ENCODE measurements at places on chromosomes 7 and 10. TPM values are rescaled to one million over a fixed set of nuclear protein-coding genes. Genes with fewer than 3 reads are reported as not detected.

The FAM180A gene
- total RNA-seq: not detected

The LIPF gene
- total RNA-seq: not detected

The PVRIG gene
- total RNA-seq: not detected

The PRKG1 gene
- total RNA-seq: 10.7 TPM

The WDR86 gene
- total RNA-seq: 57.0 TPM

The SRRM3 gene
- 27.1 TPM for total RNA-seq

The PANK1 gene
- total RNA-seq: 16.2 TPM

The OAT gene
- 36.6 TPM for total RNA-seq

The DNAH11 gene
- total RNA-seq: 0.18 TPM

The ZNF736 gene
- total RNA-seq: 15.8 TPM

DNA sequence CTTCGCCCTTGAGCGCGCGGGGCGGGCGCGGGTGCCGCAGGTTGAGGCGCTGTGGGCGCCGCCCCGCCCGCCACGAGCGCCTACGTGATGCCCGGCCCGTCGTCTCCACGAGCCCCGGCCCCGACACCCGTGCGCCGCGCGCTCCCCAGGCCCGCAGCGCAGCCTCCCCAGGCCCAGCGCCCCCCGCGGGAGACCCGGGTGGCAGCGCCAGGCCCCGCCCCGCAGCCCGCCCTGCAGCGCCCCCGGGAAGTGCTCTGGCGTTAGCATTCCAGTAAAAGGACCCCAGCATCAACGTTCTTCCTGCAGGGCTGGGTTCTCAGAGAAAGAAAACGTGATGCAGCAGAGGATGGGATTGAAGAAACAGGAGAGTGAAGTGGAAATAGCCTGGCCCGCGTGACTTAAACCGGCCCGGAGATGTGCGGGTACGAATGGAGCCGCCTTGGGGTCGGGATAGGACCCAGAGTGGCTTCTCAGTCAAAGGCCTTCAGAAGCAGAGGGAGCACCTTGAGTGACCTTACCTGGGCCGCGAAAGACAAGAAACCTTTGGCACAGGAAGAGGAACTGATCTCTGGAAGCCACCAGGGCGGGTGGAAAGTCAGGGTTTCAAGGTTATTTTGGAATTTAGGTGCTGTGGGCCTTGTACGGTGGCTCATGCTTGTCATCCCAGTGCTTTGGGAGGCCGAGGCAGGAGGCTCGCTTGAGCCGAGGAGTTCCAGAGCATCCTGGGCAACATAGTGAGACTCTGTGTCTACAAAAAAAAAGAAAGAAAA lies 1.8 kb downstream of the PFKP start:
- DNase-seq: peak; percentile 39

- no peak for DNase-seq
These were observed 316.9 kb upstream of the PLXDC2 start for GRCh38 chr10:19499291-19499770.

GRCh38 chr7:151051108-151051507 lies 2.8 kb downstream of the ASIC3 start:
- DNase-seq: peak; percentile 88

- DNase-seq: peak; percentile 19
These were observed 43.4 kb upstream of the OPTN start for GRCh38 chr10:13056456-13057077.

GRCh38 chr10:123191886-123192285 lies 37.7 kb downstream of the BUB3 start:
- DNase-seq: no peak

GRCh38 chr10:97791824-97792721 lies 20.3 kb upstream of the SFRP5 start:
- DNase-seq: peak; percentile 80

DNA sequence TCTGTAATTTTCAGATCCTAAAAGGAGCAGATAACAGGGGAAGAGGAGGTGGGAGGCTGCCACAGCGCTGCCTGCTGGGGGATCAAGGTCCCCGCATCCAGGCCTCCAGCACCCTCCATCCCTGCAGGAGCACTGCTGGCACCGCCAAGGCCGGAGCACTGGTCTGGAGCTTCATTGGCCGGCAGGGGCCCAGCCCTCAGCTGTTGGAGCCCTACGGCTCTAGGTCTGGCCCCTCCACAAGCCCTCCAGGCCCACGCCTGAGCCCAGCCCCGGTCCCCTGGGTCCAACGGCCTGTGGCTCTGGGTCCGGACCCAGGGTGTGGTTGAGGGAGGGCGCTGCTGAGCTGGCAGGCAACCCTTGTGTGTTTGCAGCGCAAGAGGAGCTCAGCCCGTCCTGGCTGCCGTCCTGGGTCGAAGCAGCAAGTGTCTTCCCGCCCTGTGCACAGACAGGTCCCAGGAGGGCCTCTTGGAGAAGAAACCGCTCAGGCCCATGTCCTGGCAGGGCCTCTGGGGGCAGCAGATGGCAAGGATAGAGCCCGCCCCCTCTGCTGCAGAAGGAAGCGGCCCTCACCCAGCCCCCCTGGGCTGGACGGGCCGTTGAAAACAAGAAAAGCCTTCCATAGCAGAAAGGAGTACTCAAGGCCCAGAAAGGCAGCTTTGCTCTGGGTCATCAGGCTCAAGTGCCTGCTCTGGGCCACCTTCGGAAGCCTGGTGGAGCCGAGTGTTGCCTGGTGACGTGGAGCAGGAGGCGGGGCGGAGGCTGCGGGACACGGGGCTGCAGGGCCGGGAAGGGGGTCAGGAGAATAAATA lies 54.3 kb upstream of the TNRC18 start:
- peak; percentile 53 for DNase-seq

DNA sequence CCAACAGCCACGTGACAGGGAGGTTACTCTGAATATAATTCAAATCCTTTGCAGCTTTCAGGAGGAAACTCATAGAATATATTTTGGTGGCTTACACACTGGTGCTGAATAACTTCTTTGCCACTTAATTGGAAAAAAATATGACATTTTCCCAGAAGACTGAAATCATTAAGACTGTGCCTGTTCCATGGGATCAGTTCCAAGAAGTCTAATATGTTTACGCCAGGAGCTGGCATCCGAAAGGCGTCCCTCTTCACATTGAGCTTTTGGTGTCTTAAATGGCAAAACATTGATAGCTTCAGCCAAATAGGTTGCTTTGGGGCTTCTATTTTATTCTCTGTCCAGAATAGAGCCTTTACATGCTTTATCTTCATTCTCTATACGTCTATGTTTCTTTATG lies 917.6 kb upstream of the LRRTM3 start:
- DNase-seq: no peak

DNA sequence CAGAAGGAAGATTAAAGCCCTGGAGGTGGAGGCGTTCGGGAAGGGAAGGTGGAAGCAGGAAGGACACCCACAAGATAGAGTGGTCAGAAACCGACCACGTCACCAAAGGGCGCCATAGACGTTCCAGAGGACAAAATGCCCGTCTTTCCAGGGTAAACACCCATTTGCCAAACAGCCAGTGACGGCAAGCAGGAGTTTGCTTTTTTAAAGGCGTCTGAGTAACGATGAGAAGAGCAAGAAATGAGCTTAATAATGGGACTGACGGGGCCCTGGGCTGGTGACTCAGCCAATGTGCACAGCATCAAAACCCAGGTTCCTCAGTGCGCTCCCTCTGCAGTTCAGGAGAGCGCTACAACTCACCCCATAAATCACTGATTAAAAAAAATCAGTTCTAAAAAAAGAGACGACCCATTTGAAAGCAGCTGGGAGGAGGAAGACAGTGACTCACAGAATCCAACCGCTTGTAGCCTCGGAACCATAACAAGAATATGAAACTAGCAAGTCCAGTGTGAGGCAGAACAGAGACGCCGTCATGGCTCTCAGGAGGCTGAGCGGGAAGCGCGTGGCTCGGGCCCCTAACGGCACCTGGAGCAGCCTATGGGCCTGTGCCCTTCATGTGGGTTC lies 5.9 kb downstream of the DIP2C start:
- DNase-seq: no peak

DNA sequence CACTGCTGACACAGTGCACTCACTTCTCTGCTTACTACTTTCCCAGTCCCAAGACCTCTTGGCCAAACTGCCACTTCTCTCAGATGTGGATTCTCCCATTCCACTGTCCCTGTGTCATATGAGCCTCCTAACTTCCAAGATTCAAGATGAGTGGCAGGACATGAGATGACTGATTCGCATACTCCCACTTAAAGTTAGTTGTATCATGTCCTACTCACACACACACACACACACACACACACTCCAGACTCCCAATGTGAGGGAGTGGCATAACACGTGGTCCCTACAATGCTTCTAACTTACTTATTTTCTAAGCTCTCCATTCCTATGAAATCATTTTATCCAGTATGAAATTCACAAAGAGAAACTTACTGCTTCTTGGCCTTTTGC lies 67.0 kb upstream of the CAV2 start:
- DNase-seq: no peak

DNA sequence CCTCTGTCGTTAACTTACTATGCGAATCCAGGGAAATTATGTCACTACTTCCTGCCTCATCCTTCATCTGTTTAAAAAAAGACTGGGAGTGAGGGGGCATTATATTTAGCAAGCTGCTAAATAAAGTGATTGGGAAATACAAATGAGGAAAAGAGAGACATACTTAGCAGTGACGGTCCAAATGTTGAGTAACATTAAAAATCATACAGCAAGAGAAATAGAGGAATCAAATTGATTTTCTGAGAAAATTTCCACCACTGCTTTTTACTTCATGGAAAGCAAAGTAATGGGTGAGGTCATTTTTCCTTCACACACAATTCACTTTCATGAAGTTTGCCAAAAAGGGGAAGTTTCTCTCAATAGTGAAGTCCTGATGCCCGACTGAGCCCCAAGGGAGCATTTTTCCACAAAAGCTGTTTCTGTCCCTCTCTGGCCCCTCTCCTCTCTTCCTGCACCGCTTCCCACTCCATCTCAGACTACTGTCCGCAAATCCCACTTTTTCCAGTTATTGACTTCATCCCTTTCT lies 61.9 kb upstream of the ADO start:
- no peak for DNase-seq

- no peak for DNase-seq
These were observed 70.9 kb downstream of the ATXN7L1 start for GRCh38 chr7:105805447-105806019.

GRCh38 chr7:69857014-69857413 lies 258.7 kb downstream of the AUTS2 start:
- DNase-seq: no peak

- DNase-seq: no peak
These were observed 57.8 kb downstream of the PALD1 start for GRCh38 chr10:70536196-70536861.

GRCh38 chr7:107966711-107967110 lies 36.2 kb downstream of the LAMB1 start:
- no peak for DNase-seq

DNA sequence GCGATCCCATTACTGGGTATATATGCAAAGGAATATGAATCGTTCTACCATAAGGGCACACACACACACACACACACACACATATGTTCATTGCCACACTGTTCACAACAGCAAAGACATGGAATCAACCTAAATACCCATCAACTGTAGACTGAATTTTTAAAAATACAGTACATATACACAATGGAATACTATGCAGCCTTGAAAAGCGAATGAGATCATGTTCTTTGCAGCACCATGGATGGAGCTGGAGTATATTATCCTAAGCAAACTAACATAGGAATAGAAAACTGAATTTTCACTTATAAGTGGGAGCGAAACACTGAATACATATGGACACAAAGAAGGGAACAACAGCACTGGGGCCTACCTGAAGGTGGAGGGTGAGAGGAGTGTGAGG lies 72.5 kb downstream of the MARCHF5 start:
- DNase-seq: no peak

GRCh38 chr10:116098411-116099022 lies 174.5 kb downstream of the GFRA1 start:
- DNase-seq: no peak

GRCh38 chr10:44516891-44517290 lies 132.0 kb upstream of the CXCL12 start:
- DNase-seq: no peak

- no peak for DNase-seq
These were observed 122.7 kb downstream of the CUL2 start for GRCh38 chr10:34967335-34967880.

Data from endothelial cell (in vitro differentiated cells).